DMS79 (cell line): ENCODE measurements at places on chromosomes 6 and 20.
A peak's percentile ranks its signal among the peaks of the same experiment; 100 is the strongest.

- no peak for DNase-seq
These were observed 20.3 kb downstream of the GMPR start for GRCh38 chr6:16258709-16259075.

- DNase-seq: no peak
These were observed 30.9 kb downstream of the VEGFA start for GRCh38 chr6:43800746-43801494.

GRCh38 chr6:104940893-104941728, 15.8 kb upstream of the LIN28B start:
- no peak for DNase-seq

- DNase-seq: no peak
These were observed 40.2 kb downstream of the CCN2 start for GRCh38 chr6:131910956-131911355.

GRCh38 chr20:60100780-60101179, 142.6 kb downstream of the CDH26 start:
- peak; percentile 29 for DNase-seq

DNA sequence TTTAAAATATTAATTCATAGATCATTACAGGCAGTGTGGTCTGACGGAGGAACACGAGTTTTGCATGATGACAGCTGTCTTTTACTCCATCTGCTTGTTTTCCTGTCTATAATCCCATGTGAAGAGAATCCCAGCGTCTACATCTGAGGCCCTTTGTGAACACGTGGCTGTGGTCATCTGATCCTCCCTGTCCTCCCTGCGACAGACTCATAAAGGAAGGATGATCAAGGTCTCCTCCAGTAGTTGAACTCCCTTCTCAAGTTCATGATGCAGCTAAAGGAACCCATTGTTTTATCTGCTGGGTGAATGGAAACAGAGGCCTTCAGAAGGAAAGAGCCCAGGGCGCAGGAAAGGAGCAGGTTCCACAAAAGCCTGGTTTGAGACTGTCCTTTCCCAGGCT, 435.8 kb upstream of the JARID2 start:
- no peak for DNase-seq

- no peak for DNase-seq
These were observed 59.2 kb downstream of the LAMA4 start for GRCh38 chr6:112195166-112195565.

DNA sequence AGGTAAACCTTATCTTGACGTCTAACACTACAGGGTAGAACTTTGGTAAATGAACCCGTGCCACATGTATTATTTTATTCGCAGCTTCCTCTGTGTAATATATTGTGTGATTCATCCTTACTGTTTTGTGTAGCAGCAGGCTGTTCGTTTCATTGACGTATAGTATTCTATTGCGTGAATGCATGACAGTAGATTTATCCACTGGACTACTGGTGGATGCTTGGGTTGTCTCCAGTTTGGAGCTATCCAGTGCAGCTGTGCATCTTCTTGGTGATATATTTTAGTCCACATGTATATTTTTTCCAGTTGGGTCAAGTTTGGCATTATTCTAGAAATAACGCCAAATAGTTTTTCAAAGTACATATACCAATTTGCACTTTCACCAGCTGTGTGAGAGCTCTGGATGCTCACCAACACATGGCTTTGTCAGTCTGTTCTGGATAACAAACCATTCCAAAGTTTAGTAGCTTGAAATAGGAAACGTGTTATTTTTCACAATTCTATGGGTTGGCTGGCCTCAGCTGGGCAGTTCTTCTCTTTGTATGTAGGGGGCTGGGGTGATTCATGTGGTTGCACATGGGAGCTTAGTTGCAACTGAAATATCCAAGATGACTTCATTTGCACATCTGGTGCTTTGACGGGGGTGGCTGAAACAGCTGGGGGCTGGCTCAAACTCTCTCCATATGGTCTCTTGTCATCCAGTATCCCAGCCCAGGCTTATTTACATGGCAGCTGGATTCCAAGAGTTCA, 9.3 kb downstream of the ECT2L start:
- DNase-seq: no peak

- DNase-seq: no peak
These were observed 143.6 kb upstream of the TNFAIP3 start for GRCh38 chr6:137723273-137724017.

DNA sequence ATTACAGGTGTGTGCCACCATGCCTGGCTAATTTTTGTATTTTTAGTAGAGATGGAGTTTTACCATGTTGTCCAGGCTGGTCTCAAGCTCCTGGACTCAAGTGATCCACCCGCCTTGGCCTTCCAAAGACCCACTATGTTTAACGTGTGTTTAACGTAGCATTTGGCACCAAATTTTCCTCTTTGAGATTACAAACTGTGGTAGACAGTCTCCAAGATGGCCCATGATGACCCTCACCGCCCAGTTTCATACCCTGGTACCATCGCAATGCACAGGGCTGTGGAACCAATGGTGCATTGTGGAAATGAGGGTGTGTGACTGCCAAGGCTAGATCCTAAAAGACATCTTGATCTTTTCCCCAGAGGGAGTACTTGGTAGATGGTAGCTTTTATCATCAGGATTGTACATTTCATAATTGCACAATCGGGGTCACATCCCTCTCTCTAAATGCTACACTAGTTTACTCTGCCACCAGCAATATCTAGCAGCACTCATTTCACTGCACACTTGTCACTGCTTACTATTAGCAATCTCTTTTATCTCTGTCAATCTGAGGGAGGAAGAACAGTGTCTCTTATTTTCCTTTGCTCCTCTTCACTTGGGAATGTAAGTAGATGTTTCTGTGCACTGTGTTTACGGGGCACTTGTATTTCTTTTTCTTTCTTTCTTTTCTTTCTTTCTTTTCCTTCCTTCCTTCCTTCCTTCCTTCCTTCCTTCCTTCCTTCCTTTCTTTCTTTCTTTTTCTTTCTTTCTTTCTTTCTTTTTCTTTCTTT, 96.9 kb downstream of the NOL4L start:
- DNase-seq: no peak
